ENCODE measurements at places on chromosomes 3 and 15.

- DNase-seq: no peak
Observed at GRCh38 chr3:10162185-10162584, 2.5 kb upstream of the IRAK2 start.

- DNase-seq: no peak
Observed at GRCh38 chr15:43329217-43329959, 985 bp downstream of the LCMT2 start.

- DNase-seq: no peak
Observed at GRCh38 chr3:109070211-109070610, 47.7 kb downstream of the MORC1 start.

GRCh38 chr3:106616556-106616955 is 747.7 kb upstream of the CBLB start:
- no peak for DNase-seq

GRCh38 chr3:152454076-152454875 is 185.5 kb downstream of the MBNL1 start:
- DNase-seq: no peak

GRCh38 chr15:33098094-33099058 is 96.1 kb downstream of the FMN1 start:
- no peak for DNase-seq

GRCh38 chr3:169581633-169582032 is 81.9 kb downstream of the MECOM start:
- DNase-seq: no peak

GRCh38 chr3:13581485-13582365 is 32.8 kb downstream of the FBLN2 start:
- no peak for DNase-seq

GRCh38 chr15:74343127-74343796 is 24.2 kb downstream of the CYP11A1 start:
- DNase-seq: no peak

GRCh38 chr3:129585949-129586657 is 20.4 kb downstream of the PLXND1 start:
- no peak for DNase-seq

DNA sequence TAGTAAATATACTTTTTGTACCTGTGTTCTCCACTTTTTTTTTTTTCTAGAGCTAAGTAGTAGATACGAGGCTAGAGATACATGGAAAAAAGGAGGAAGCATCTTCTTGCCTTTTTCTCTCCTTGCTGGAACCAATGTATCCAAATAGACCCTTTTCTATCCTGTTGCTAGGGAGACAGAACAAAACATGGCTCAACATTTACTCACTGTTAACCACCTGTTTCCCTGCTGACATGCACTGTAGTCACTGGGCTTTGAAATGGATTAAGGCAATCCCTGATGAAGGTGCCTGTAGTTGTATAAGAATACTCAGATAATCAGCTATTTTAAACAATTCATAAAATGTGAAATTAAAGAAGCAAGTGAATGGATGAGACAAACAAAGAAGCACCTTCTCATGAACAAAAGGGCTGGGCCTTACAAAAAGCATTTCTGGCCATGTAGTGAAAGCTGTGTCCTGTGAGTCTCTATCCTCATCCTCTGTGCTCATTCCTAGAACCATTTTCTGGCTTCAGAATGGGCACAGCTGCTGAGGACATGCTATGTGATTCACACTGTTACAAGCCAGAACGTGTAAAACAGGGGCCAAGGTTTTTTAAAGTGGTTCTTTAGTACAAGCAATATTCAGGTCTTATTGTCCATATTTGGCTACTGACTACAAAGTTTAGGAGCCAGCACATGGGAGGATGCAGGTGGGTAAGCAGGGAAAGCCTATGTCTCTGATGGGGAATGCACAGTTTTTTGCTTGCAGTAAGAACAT is 100.4 kb upstream of the NDN start:
- DNase-seq: no peak
